ENCODE measurements at places on chromosomes 11 and 22.

DNA sequence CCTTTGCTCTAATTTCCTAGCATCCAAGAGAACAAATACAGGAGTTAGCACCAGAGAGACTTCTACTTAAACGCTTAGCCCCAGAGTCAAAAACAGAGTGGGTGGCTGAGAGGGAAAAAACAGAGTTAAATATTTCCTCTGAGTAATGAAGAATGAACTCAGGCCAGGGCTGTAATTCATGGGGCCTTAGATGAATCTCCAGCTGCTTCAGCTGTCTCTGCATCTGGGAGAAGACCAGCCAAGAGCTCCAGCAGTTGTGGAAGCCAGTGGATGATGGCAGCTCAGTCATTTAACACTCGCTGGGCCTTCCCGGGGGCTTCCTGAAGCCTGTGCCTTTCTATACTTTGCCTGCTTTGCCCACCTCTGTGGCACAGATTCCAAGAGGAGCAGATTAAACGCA is 5.7 kb upstream of the ADAMTS15 start:
- no peak for DNase-seq

DNA sequence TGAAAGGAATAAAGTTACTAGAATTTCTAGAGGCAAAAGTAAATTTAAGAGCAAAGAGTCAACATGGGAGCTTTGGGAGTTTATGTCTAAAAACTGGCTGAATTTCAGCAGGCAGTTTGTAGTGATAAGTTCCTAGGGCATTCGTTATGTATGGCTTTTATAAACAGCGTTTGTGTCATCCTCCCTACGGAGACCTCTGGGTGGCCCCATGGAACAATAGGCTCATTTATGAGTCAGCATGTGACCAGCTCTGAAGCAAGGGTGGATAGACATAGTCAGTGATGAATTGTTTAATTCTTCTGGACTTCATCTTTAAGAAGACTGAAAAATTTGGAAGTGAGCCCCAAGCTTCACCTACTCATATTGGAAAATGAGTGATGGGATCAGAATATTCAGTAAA is 37.1 kb downstream of the SVIP start:
- DNase-seq = no peak

DNA sequence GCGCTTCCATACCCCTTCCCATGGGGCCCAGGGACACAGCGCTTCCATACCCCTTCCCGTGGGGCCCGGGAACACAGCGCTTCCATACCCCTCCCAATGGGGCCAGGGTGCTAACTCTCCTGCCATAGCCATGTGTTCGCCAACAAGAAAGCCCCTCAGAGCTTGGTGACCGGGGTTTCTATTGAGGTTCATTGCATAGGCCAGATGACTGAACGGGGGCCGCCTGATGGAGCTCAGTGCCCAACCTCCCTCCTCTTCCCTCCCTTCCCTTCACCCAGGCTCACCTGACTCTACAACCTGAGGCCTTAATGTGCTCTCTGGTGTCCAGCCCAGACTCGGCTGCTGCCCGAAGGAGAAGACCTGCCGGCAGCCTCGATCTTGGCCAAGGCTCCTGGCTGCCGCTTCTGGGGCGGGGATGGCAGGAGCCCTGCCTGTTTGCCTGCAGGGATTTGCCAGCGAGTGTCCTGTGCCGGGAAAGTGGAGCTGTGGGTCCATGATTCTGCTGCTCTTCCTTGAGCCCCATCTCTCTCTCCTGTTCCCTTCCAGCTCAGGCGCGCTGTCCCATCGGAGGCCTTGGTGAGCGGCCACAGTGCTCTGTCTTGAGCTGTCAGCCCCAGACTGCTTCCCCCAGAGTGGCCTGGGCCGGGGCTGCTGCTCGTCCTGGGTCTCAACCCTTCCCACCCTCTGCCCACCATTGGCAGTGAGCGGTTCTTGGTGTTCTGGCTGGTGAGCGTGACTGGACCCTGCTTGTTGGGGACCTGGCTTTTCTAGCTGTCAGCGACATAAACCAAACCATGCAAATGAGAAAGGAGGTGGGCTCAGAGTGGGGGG is 267.0 kb downstream of the TBC1D22A start:
- no peak for DNase-seq

DNA sequence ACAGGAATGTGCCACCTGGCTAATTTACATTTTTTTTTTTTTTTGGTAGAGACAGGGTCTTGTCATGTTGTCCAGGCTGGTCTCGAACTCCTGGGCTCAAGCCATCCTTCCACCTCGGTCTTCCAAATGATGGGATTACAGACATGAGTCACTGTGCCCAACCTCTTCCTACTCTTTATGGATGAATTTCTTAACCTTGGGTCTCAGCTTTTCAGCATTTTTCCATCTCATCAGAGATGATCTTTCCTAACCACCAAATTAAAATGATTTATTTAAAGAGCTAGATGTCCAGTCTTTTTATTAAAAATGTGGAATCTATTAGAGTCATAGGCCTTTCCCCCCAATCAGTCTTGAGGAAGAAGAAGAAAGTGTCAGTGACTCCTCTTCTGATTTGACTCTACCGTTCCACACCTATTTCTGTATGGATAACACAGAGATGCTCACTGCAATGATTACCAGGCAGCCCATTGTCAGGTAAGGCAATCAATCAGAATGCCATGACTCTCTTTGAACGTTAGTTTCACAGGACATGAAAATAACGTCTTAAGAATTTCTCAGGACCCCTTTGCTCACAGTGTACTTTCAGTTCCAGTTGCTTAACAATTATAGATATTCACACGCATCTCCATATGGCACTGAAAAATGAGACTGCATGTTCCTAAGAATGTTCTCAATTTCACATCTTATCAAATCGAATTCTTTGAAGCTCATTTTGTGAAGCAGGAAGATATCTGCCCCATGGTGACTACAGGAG is 51.0 kb downstream of the MIAT start:
- DNase-seq = no peak

- DNase-seq = no peak
These were observed 33.6 kb upstream of the MMP7 start for GRCh38 chr11:102564110-102564509.

DNA sequence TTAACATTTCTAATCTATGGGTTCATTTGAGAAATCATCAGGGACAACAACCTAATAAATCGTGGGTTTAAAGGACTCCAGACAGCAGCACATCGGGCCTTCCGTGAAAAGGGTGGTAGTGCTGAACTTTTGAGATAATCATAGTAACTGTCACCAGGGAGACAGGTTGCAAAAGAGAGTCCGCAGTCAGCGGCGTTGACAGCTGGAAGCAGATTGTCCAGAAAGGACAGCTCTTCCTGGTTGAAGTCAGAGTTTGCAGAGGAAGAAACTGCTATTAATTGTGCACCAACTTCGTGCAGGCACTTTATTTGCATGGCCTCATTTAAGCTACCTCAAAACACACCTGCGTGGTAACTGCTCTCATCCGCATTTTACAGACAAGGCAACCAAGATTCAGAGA is 20.5 kb upstream of the ISX start:
- DNase-seq = no peak

DNA sequence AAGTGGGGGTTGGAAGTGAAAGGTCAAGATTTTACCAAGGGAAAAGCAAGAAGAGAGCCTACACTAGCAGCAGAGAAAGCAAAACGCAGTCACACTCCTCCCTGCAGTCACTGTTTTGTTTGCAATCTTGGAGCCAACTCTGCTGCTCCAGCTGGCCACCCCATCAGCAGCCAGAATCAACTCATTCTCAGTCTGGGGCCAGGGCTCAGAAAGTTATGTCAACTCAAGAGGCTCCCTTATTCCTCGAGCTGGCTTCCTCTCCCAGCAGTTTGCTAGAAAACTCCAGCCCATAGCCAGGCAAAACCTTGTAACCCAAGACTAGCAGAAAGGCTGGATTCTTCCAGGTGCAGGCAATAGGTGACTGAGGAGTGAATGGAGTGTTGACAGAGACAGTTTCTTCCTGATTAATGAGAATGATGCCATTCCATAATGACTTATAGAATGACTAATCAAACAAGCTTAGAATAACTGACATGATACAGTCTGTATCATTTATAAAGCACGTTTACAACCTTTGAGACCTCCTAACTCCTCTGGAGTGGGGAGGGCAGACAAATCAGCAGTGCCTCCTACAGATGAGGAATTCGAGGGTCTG is 53.4 kb downstream of the P4HA3 start:
- DNase-seq = no peak

- DNase-seq = no peak
These were observed 72.9 kb downstream of the CSNK2A3 start for GRCh38 chr11:11279956-11280689.

Measured in stimulated activated CD4-positive, alpha-beta T cell treated with anti-CD3 and anti-CD28 coated beads, Interleukin-1b, Interleukin-23, amount 100 ng/mL, for 48 hours (primary cell).